ENCODE measurements at places on chromosomes 11 and 22.

GRCh38 chr11:10935015-10935559 is 77.2 kb upstream of the ZBED5 start:
- DNase-seq = no peak

DNA sequence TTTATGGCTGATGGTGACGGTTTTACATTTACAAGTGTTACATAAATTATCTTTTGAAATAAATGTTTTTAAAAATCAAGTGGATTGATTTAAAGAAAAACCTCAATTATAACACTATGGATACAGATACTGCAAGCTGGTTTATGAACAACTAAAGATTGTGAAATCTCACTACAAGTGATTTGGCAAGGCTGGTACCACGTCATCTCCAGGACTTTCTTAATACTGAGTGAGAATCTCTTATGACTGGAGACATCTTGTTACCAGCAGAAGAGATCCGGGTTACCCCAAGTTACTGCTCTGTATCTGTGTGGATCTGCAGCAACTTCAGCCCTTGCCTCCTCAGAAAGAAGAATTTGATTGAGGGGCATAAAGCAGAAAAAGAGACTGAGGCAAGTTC is 452.9 kb downstream of the MN1 start:
- DNase-seq = no peak

DNA sequence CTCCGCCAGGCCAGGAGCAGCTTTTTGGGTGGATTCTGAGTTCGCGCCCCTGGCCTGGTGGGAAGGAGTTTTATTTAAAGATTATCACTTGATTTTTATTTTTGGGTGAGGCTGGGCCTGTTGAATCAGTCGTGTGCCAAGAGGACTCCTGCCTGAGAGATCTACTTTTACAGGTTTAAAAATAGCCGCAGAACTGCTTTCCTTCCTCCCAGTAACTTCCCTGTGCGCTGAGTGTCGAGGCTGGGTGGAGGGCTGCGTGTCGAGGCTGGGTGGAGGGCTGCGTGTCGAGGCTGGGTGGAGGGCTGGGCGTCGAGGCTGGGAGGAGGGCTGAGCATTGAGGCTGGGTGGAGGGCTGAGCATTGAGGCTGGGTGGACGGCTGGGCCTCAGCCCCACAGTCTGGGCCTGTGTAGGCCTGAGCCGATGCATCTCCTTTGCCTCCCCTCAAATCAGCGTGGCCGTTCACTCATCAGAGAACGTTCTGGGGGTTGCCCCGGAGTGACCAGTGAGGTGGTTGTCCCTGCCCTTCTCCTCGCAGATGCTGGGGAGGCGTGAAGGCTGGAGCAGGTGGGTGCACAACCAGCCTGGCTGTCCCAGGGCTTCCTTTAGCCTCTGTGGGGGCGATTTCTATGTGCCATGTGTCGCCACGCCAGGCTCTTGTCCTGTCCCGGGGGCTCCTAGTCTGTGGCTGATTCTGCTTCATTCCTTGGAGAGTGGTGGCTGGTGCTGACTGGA is 30.1 kb downstream of the GRAMD4 start:
- no peak for DNase-seq

DNA sequence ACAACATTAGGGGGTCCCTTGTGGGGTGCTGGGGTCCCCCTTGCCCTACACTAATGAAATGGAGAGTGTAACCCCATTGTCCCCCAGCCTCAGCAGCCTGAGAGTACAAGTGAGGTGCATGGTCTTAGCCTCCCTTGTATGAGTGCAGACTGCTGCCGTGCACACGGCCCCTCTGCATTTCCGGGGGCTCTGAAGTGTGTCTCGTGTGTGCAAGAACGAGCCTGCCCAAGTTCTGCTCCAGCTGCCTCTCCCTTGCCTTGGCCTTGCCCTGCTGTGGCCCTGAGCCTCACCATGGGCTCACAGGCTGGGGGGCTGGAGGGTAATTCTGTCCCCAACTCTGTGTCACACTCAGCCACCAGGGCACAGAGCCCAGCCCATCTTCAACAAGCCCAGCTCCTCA is 5.2 kb upstream of the EHD1 start:
- no peak for DNase-seq

GRCh38 chr11:12526789-12527188 is 147.4 kb upstream of the TEAD1 start:
- no peak for DNase-seq

DNA sequence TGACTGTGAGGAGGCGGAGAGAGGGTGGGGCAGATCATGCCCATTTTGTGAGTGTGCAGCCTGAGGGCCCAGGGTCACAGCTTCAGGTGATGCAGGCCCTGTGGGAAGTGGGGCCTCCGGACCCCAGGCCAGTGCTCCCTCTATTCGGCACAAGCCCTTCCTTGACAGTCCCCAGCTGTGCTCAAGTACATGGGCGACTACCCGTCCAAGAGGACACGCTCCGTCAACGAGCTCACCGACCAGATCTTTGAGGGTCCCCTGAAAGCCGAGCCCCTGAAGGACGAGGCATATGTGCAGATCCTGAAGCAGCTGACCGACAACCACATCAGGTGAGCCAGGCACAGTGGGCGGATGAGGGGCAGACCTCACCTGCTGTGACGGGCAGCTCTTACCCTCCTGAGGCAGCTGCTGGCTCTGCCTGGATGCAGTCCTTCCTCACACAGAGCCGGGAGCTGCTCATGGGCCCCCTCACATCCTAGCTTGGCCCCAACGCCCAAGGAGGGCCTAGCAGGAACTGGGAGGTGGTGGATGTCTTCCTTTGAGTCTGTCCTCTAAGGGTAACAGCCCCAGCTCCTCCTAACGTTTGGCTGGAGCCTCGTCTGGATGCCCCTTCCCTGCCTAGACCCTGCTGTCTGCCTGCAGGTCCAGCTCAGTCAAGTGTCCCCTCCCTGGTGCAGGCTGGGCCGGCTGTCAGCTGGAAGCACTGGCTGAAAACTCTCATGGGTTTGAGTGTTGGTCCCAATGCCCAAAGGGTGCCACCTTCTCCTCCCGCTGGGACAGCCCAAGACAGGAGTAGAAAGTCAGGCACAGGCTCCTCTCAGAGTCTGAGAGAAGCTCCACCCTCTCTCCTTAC is 76.1 kb downstream of the MYO7A start:
- DNase-seq = no peak

Data from DMS79 treated with DMSO at 0.1 percent for 48 hours (cell line).